ENCODE measurements at places on chromosomes 4 and X.

- DNase-seq = no peak
Measured at GRCh38 chr4:156638925-156639605, 332.5 kb downstream of the PDGFC start.

GRCh38 chr4:138672393-138672976 lies 343.1 kb upstream of the NOCT start:
- DNase-seq = no peak

GRCh38 chr4:6354626-6355025 lies 85.0 kb downstream of the WFS1 start:
- no peak for DNase-seq

DNA sequence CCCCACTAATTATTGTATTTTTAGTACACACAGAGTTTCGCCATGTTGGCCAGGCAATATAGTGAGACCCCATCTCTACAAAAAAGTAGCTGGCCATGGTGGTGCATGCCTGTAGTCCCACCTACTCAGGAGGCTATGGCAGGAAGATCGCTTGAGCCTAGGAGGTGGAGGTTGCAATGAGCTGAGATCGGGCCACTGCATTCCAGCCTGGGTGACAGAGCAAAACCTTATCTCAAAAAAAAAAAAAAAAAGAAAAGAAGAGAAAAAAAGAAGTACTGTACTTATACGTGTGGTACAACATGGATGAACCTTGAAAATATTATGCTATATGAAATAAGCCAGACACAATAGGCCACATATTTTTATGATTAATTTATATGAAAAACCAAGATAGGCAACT lies 9.9 kb upstream of the WDR45 start:
- DNase-seq = no peak

DNA sequence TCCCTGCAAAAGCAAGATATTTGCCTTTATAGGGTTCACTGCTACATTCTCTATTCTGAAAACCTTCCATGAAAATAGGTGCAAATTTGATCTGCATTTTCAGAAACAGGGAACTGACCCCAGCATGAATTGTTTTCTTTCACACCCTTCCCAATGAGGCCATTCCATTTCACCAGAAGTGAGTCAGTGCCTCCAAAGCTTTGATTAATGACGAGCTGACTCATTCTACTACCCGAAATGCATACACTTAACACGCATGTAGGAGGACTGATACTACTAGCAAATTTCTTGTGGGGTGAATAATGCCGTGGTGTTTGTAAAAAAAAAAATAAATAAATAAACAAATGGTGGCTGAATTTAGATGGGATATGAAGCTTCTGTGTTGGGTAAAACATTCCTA lies 146.9 kb upstream of the FGF13 start:
- DNase-seq = no peak

GRCh38 chr4:120009731-120010130 lies 56.9 kb downstream of the MAD2L1 start:
- DNase-seq = no peak

- DNase-seq = no peak
Measured at GRCh38 chr4:32135642-32136041, 1415.5 kb downstream of the PCDH7 start.

DNA sequence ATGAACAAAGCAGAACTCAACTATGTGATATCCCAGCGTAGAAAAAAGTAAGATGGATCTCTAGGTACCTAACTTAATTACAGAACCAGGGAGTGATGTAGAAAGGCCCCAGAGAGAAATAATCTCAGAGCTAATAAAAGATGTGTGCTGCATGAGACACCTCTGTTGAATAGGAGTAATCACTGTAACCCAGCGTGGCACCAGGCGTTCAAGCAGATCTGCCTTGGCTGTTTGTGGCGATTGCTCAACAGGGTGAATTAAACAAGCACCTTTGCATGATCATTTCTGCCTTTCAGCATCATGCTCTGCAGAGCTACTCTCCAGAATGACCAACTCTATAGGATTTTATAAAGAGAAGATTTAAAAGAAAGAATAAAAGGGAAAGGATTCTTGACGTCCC lies 81.7 kb upstream of the KCNIP4 start:
- DNase-seq = no peak

- no peak for DNase-seq
Measured at GRCh38 chr4:37561803-37562207, 124.4 kb downstream of the RELL1 start.

- no peak for DNase-seq
Measured at GRCh38 chr4:16717266-16717970, 181.0 kb downstream of the LDB2 start.

- DNase-seq = no peak
Measured at GRCh38 chrX:4932790-4933189, 1219.3 kb upstream of the PRKX start.

- DNase-seq = no peak
Measured at GRCh38 chr4:25813448-25814106, 49.2 kb downstream of the SEL1L3 start.

DNA sequence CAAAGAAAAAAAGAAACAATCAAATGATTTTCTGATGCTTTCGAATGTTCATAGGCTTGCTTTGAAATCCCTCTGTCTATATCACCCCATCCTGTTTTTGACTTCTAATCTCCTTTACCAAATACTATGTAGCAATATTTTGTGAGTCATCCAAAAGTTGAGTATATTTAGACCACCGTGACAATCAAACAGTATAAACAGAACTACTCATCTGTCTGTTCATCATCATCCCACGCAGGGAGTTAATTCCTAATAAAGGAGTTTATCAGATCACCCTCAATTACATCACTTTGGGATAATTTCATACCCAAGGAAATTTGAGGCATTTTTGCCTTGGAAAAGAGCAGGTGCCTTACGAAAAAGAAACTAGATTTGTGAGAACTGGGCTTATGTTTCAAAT lies 212.9 kb downstream of the CBR4 start:
- DNase-seq = no peak

- no peak for DNase-seq
Measured at GRCh38 chrX:56248492-56248891, 16.3 kb downstream of the KLF8 start.

DNA sequence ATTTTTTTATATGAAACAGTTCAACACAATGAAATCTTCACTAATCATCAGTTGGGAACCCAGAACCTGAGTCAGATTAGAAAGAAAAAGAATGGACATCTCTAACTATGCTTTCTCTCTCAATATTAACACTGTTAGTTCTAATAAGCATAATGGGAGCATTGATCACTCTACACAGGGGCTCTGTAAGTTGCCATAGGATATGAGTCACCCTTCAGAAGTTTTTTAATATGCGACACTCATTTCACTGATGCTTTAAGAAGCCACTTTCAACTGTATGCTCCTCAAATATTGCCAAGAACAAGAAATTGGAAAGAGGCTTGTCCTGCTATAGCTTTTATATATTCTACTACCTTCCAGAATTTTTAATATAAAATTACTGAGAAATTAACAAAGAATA lies 187.0 kb downstream of the AASDH start:
- no peak for DNase-seq

DNA sequence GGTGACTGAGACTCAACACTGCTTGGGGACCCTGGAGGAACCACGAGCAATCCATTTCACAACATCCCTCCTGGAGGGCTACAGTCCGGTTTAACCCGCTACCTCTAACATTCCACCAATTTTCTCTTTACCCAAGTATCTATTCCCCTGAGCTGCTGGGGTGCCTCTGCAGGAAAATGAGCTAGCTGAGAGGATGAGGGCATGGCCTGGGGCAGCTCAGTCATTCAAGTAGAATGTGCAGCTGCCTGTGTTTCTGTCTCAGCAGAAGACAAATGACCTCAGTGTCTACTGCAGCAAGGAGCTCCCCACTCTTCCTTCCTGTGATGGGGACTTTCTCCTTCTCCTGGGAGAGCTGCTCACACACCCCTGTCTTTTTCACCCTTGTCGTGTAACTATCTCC lies 120.8 kb downstream of the ZNF518B start:
- DNase-seq = no peak

- no peak for DNase-seq
Measured at GRCh38 chr4:87387237-87387636, 3.8 kb downstream of the HSD17B11 start.

- DNase-seq = no peak
Measured at GRCh38 chrX:43618366-43619205, 37.5 kb upstream of the MAOA start.

DNA sequence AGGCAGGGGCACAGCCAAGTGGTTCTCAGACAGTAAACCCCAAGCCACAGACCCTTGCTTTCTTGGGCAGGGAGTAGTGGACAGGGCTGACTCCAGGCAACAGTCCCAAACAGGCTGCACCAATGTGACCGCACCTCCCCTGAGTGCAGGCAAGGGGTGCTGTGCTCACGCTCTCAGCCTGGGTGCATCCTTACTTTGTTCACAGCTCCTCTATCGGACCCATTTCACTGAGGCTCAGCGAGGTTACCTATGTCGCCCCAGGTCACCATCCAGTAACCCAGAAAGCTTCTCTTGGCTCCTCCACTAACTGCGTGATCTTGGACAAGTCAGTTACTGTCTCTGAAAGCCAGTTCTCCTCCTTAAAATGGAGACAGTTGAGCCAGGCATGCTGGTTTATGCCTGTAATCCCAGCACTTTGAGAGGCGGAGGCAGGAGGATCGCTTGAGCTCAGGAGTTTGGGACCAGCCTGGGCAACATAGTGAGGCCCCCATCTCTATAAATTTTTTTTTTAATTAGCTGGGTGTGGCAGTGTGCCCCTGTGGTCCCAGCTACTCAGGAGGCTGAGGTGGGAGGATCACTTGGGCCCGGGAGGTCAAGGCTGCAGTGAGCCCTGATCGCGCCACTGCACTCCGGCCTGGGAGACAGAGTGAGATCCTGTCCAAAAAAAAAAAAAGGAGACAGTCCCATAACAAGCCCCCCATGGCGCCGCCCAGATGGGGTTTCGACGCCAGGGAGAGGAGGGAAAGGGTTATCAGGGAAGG lies 823 bp upstream of the MAN2B2 start:
- no peak for DNase-seq

DNA sequence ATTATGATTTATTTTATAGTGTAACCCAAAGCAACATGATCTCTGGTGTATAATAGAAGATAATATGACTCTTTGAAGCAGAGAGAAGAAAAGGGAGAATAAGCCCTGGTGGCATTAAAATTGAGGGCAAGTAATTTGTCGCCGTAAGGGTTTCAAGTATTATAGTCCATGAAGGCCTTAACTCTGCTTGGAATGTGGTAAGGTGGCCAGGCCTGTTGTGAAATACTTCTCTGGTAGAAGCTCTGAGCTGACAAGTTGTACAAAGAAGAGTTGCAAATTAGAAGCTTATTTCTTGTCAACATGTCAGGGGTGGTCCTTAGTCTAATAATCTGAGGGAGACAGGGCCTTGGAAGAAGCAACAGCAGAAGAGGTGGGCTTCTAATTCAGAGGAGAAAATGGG lies 151.7 kb upstream of the HHIP start:
- DNase-seq = no peak

GRCh38 chr4:26937567-26937966 lies 76.9 kb downstream of the STIM2 start:
- DNase-seq = no peak

DNA sequence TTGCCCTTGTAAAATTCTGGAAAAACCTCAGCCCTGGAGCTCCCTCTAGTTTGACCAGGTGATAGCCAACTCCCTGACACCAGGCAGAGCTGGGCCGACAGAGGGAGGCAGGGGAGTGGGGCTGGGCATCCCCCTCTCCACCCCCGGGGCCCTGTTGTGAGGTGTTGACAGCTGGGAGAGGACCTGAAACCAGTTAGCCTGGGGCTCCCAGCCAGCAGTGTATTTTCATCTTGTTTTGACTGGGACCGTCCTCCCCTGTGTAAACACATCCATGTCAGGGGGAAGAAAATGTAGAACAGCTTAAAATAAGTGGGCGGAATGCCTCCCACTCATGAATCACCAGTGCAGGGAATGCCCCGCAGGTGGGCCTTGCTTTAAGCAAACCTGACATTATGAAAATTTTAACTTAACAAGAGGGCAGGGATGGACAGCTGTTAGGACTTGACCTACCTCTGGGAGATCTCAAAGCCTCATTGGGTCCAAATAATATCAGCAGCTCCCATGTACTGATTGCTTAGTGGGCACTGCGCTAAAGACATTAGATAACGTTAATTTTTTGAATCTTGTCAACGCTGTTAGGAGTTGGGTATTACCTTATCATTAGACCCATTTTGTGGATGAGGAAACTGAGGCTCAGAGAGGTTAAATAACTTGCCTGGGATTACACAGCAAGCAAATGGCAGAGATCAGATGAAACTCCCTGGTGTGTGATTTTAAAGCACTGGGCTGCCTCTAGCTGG lies 45.9 kb downstream of the TSC22D3 start:
- no peak for DNase-seq

DNA sequence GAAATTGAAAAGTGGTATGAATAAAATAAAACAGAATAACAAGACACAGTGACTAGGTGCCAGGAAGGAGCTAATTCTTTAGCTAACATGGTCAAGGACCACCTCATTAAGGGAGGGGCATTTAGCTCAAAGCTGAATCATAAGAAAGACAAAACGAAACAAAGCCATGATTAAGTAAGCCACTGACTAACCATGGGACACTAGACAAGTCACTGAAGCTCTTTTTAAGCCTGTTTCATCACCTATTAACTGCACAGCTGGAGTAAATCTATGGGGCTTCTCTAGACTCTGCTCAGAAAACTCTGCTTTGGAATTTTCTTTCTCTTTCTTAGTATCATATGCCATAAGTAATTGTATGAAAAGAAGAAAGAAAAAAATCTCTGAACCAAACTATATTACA lies 49.8 kb upstream of the C1QTNF7 start:
- no peak for DNase-seq

DNA sequence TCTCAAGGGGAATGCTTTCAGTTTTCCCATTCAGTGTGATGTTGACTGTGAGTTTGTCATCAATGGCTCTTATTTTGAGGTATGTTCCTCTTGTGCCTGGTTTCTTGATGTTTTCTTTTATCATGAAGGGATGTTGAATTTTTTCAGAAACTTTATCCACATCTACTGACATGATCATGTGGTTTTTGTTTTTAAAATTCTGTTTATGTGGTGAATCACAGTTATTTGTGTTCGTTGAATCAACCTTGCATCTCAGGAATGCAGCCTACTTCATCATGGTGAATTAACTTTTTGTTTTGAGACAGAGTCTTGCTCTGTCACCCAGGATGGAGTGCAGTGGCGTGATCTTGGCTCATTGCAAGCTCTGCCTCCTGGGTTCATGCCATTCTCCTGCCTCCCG lies 263.1 kb upstream of the KLF3 start:
- no peak for DNase-seq

DNA sequence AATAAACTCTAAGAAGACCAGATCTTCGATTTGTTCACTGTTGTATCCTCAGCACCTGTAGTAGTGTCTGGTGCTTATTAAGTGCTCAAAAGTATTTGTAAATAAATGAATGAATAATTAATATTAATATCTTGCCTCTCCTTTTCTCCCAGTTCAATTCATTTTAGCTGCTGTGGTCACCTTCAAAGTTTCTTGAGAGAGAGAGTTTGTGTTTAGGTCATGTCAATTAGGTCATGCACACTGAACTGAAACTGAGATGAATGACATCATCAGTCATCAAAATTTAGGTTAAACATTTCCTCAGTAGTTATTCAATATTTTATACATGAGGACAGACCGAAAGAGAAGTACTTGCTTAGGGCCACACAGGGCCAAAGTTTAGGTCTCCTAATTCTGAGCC lies 73.5 kb downstream of the ANXA3 start:
- no peak for DNase-seq

- no peak for DNase-seq
Measured at GRCh38 chrX:153734871-153735270, 10.2 kb downstream of the ABCD1 start.
